ENCODE measurements at places on chromosomes 1 and 21. TPM values are rescaled to one million over a fixed set of nuclear protein-coding genes. Genes with fewer than 3 reads are reported as not detected.

GRCh38 chr1:10835822-10836421, 39.5 kb upstream of the CASZ1 start:
- DNase-seq = no peak

DNA sequence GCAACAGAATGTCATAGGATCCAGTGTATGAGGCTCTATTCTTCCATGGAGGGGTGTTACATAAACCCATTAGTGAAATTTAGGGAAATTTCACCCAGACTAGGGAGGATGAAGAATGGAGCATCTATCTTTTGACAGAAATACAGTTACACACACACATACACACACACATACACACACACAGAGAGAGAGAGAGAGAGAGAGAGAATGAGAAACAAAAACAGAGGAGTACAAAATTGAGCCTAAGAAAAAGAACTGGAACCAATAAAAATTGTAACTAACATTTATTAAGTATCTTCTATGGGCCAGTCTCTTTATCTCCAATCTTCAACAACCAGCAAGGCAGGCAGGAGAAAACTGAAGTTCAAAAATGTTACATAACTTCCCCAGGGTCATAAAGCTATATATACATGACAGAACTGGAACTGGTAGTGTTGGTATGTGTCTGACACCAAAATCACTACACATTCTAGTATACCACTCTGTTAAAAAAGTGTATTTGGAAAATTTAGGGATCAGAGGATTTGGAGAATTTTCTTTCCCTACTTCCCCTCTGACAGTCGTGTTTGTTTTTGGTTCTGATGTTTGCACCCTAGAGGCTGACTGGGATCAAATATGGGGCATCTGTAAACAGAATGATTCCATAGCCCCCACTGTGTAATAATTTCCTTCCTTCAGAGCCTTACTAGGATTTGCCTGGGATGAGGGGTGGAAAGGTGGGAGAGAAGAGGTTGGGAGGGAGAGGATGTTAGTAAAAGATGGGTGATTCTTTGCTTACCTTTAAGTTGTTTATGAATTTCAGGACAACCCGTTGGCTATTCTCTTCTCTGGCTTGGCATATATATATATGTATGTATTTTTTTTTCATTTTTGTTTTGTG, 1.0 kb upstream of the ZFYVE9 start:
- DNase-seq = no peak

GRCh38 chr1:210437781-210438180, 109.1 kb downstream of the HHAT start:
- DNase-seq = no peak

- DNase-seq = no peak
Measured at GRCh38 chr1:38332649-38333310, 286.2 kb upstream of the POU3F1 start.

GRCh38 chr1:26996024-26996423, 2.5 kb downstream of the TRNP1 start:
- DNase-seq = no peak

GRCh38 chr21:44407493-44407892, 47.8 kb upstream of the LRRC3 start:
- no peak for DNase-seq

- no peak for DNase-seq
Measured at GRCh38 chr1:180860535-180860934, 52.2 kb upstream of the KIAA1614 start.

The NOTCH2 gene
- total RNA-seq = 111 TPM

The PRAMEF5 gene
- total RNA-seq = not detected

DNA sequence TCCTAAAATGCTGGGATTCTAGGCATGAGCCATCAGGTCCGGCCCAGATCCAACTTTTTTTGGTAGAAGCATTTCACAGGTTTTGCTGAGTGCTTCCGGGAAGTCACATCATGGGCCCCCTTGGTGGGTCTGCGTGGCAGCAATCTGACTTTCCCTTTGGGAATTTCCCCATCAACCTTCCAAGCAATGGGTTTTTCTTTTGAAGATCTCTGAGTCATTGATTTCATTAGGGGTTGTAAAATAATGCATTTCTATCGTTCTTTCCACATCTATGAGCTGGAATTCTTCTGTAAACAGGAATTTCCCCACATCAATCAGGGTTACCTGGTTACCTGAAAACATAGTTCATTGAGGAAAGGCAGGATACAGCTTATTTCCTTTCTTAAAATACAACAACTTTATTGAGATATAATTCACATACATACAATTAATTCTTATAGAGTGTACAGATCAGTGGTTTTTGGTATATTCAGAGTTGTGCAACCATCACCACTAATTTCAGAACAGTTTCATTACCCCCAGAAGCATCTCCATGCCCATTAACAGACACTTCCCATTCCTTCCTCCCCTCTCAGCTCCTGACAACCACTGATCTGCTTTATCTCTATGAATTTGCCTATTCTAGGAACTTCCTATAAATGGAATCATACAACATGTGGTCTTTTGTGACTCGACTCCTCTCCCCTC, 9.9 kb upstream of the ZBTB17 start:
- DNase-seq = no peak

The MINDY1 gene
- total RNA-seq = 12.0 TPM

Measured in activated T-helper 1 cell treated with anti-CD3 and anti-CD28 coated beads, Interleukin-12 subunit alpha, Interleukin-12 subunit beta, Interleukin-2, Interleukin-4 antibody, amounts not matched to agents 30 ng/mL and 10 ng/mL and 1 ng/mL, durations not matched to agents 14 hours and 24 hours and 36 hours (primary cell).